ENCODE measurements at places on chromosomes 1 and 21. TPM values are rescaled to one million over a fixed set of nuclear protein-coding genes. Genes with fewer than 3 reads are reported as not detected.

GRCh38 chr1:93615582-93616150, 66.0 kb downstream of the BCAR3 start:
- peaks cover 32% of the 10 kb centered on the region for H3K4me1 ChIP-seq
- H3K36me3 ChIP-seq = no peaks in the 10 kb centered on the region
- no peaks in the 10 kb centered on the region for H3K27me3 ChIP-seq
- no peak for DNase-seq

DNA sequence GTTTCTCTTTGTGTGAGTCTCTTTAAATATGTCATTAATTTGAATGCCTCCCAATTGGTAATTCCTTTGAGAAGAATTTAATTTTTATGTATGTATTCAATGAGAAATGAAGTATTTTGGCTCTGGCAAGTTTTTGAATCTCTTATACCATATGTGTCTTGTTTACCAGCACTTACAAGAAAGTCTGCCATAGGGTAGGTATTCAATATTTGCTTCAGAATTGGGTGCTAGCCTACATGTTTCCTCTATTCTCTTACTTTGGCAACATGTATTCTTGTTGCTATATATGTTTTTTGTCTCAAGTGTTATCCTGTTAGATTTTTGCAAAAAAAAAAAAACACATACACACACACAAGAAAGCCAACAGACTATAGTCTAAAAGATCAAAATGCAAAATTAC, 350.5 kb upstream of the PRMT6 start:
- no peak for DNase-seq
- H3K27me3 ChIP-seq = no peaks in the 10 kb centered on the region
- no peaks in the 10 kb centered on the region for H3K4me1 ChIP-seq
- H3K27ac ChIP-seq = no peak overlapping the region

DNA sequence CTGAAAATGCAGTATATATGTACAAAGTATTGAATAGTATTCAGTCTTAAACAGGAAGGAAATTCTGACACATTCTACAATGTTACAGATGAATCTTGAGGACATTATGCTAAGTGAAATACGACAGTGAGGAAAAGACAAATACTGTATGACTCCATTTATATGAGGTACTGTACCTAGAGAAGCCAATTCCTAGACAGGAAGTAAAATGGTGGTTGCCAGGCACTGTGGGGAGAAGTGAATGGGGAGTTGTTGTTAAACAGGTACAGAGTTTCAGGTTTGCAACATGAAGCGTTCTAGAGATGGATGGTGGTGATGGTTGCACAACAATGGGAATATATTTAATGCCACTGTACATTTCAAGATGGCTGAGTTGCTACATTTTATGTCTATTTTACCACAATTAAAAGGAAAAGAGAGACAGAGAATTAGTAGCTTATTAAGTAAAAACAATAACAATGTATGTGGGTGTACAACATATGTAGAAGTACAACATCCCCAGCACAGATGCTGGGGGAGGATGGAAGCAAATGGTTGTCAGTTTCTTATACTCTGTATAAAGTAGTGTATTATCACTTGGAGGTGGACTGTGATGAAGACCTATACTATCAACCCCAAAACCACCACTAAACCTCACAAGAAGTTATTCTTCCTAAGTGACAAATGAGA, 3.9 kb upstream of the RAB4A start:
- no peak overlapping the region for H3K27ac ChIP-seq
- H3K36me3 ChIP-seq = no peaks in the 10 kb centered on the region
- no peak for DNase-seq
- H3K4me1 ChIP-seq = peaks cover 3% of the 10 kb centered on the region
- no peak overlapping the region for H3K4me3 ChIP-seq

DNA sequence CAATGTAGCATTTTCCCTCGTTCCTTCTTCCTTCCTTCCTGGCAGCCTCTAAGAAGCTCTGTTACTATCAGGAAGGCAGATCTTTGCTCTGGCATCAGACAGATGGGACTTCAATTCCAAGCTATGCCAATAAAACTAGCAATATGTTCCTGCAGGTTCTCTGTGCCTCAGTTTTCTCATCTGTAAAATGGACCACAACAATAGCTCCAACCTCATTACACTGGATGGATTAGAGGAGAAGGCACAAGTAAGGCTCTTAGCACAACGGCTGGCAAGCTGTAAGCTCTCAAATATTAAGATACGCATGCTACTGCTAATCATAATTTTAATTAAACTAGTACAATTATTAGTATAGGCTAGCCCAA, 27.2 kb downstream of the RRAGC start:
- H3K4me1 ChIP-seq = peaks cover 5% of the 10 kb centered on the region
- no peak overlapping the region for H3K27ac ChIP-seq
- no peak for DNase-seq
- no peaks in the 10 kb centered on the region for H3K36me3 ChIP-seq

DNA sequence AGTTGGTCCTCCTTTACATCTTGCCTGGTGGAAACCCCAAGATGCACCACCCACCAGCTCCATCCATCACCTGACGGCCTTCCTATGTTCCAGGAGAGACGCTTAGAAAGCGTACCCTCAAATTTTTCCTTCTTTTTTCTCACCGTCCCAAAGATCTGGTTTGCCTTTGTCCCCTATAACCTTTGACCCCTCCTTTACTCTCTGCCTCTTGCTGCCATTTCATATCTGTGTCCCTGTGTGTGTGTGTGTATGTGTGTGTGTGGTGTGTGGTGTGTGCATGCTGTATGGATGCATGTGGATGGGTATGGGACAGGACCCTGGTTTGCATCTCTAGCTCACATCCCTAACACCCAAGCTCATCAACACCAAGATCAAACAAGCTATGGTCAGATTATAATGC, 22.2 kb upstream of the IPO9 start:
- DNase-seq = no peak
- peaks cover 60% of the 10 kb centered on the region for H3K36me3 ChIP-seq
- H3K27ac ChIP-seq = no peak overlapping the region
- H3K27me3 ChIP-seq = no peaks in the 10 kb centered on the region

- H3K27ac ChIP-seq = no peak overlapping the region
- peak; percentile 56 for DNase-seq
- no peak overlapping the region for H3K4me3 ChIP-seq
Measured at GRCh38 chr1:205669341-205670149, 10.8 kb downstream of the SLC45A3 start.

- H3K27ac ChIP-seq = no peak overlapping the region
- H3K4me3 ChIP-seq = no peak overlapping the region
- no peak for DNase-seq
- peaks cover 5% of the 10 kb centered on the region for H3K4me1 ChIP-seq
Measured at GRCh38 chr1:65114322-65114721, 33.7 kb upstream of the AK4 start.

DNA sequence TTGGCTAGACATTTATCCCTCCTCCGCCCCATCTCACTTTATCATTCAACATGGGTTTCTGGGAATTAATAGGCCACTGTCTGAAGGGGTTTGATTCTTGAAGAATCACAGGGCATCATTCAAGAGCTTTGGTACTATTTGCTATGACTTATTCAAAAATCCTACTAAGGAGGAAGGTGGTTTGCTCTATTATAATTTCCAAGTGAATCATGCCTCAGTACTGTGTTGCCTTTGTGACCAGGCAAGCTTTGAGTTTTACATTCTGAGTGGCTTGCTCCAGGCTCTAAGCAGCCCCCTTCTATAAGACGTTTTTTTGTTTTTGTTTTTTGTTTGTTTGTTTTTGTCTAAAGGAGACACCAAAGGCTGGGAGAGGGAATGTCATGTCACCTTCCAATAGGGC, 2.6 kb downstream of the C1orf21 start:
- no peaks in the 10 kb centered on the region for H3K27me3 ChIP-seq
- DNase-seq = no peak
- no peak overlapping the region for H3K4me3 ChIP-seq
- H3K27ac ChIP-seq = peak overlapping the region; percentile 91
- peaks cover 11% of the 10 kb centered on the region for H3K4me1 ChIP-seq

Gene ARHGEF16
- 13.1 TPM for total RNA-seq

Gene MCOLN3
- total RNA-seq = 18.9 TPM

Gene NKAIN1
- total RNA-seq = not detected

Gene S100B
- total RNA-seq = 1.8 TPM

Gene INKA2
- 11.5 TPM for total RNA-seq

Gene TTC39A
- total RNA-seq = 96.4 TPM
